ENCODE measurements at places on chromosomes 1 and 21.

- no peak for DNase-seq
Measured at GRCh38 chr1:237613984-237614383, 276.7 kb downstream of the ZP4 start.

GRCh38 chr1:62209931-62210595, 15.4 kb downstream of the L1TD1 start:
- no peak for DNase-seq

GRCh38 chr1:196515904-196516303, 92.3 kb downstream of the KCNT2 start:
- DNase-seq, result no peak

GRCh38 chr21:42868196-42868595, 11.1 kb downstream of the WDR4 start:
- DNase-seq, result no peak

- DNase-seq, result no peak
Measured at GRCh38 chr1:191457889-191458288, 700.4 kb upstream of the RGS18 start.

DNA sequence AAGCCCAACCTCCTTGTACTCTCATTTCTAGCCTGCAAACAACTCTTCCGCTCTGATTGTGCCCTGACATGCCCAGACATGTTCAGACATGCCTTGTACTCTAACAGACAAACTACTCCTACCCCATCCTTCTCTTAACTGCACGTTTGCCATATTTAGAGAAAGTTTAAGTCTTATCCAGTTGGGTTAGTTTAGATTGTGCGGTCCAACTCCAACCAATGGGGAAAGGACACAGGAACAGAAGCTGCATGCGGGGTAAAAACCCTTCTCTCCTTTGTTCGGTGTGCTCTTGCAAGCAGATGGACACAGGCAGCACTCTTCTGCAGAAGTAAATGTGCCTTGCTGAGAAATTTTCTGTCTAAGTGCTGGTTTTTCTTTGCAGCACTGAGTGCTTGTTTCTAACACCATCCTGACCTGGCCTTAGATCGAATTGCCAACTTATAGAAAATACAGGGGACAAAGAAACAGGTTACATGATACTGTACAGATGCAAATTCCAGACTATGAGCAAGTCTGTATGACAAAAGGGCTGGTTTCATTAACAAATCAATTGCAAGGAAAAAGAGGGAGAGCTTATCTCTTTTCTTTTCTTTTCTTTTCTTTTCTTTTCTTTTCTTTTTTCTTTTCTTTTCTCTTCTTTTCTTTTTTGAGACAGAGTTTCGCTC, 35.8 kb upstream of the IFNGR2 start:
- no peak for DNase-seq

DNA sequence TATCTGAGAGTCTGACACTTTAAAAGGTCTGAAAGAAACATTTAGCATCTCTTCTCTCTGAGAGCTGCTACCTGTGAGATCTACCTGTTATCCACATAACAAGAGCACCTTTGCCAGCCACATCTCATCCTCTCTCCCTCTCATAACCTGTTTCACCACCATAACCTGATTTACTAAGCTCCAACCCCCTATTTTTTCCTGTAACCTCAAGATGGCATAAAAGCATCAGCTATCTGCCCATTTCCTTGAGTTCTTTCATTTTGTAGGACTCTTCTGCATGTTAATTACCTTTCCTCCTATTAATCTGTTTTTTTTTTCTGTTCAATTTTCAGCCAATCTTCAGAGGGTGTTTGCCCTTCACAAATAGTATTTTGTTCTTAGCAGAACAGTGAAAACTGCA, 136.5 kb upstream of the KCNK1 start:
- no peak for DNase-seq

- DNase-seq, result no peak
Measured at GRCh38 chr1:81809808-81810207, 9.1 kb downstream of the ADGRL2 start.

GRCh38 chr1:35650416-35650815, 9.1 kb upstream of the PSMB2 start:
- DNase-seq, result no peak

- peak; percentile 37 for DNase-seq
Measured at GRCh38 chr1:46442317-46443161, 47.1 kb upstream of the DMBX1 start.

DNA sequence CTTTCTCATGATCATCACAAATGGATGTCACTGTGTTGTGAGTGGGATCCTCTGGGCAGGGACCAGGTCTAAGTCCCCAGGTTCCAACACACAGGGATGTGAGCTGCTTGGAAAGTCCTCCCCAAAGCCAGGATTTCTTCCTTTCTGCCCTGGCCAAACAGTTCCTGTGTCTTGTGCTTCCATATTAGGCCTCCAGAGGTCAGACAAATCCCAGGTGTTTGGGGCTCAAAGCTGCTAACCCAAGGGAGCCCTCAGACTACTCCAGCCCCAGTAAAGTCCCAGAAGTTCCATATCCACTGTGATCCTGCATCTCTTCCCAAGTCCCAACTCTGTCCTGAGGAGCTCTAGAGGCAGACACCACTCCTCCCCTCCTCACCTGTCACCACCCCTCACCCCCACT, 27.7 kb upstream of the MAGOH start:
- DNase-seq, result no peak

- no peak for DNase-seq
Measured at GRCh38 chr1:87449348-87449963, 120.8 kb downstream of the LMO4 start.

GRCh38 chr1:112981426-112981825, 25.4 kb upstream of the SLC16A1 start:
- no peak for DNase-seq

GRCh38 chr1:47647327-47647845, 209.5 kb downstream of the FOXD2 start:
- no peak for DNase-seq

DNA sequence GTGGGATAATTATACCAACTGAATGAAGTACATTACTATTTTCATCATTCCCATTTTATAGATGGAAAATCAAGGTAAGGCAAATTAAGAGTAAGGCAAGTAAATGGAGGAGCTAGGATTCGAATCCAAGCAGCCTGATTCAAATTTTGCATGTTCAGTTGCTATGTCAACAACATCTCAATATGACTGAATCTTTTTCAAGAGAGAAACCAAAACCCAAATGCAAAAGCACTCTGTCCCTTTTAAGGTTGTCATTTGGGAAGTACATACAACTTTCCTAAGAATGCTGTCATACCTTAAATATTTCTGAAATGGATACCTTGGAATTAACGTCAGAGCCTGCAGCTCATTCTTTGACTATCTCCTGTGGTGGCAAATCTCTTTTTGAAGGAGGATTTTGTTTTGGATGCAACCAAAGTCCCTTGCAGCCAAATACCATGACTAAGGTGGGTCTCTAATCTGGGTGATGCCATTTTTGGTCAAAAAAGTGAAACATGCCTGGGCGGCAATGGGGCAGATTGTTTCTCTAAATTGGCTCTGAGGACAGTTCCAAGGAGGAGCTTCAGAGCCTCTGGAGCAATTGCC, 25.4 kb downstream of the ADAMTS1 start:
- no peak for DNase-seq

- no peak for DNase-seq
Measured at GRCh38 chr21:42818328-42818749, 61.0 kb downstream of the WDR4 start.

DNA sequence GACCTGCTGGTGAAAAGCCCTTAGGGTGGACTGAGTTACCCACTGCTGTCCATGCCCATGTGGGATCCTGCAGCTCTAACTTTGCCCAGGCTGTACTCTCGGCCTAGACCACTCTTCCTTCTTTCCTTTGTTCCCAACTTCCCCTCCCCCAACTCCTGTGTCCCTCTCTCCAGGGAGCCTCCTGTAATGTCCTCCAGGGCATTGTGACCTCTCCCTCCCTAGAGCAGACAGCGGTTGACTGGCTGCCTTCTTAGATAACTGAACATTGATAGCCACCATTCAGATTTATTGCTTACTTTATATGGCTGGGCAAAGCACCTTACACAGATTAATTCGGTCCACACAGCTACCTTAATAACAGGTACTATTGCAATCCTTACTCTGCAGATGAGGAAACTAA, 5.0 kb downstream of the RUNX1 start:
- DNase-seq, result no peak

- DNase-seq, result no peak
Measured at GRCh38 chr1:227880342-227880924, 65.0 kb downstream of the PRSS38 start.

- DNase-seq, result no peak
Measured at GRCh38 chr1:48219803-48220202, 2.7 kb upstream of the SLC5A9 start.

DNA sequence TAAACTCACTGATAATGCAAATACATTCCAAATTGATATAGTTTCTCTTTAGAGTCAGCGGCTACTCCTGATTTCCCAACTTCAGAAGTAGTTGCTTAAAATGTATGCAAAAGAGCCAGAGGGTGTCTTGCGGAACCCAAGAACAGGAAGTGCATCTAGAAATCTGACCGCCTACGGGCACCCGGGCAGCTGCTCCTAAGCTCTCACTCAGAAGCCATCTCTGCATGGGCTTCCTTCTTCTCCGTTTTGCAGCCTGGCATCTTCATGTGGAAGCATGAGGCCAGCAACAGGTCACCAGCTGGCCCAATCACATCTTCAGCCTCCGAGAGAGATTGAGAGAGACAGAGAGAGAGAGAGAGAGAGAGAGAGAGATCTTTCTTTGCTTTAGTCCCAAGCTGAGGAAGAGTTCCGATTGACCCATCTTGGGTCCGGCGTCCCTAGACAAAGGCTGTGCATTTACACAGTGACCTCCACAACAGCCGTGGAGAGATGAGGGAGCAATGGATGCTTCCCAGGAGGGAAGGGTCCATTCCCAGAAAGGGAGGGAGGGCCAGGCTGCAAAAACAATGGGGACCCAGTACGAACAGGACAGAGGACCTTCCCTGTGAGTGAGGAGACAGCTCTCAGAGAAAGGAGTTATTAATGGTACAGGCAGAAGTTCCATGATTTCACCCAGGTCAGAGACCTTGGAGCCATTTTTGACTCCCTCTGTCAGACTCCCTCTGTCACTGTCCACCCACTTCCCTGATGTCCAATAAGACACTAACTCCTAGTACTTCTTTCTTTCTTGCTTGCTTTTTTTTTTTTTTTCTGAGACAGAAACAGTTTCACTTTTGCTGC, 28.2 kb upstream of the SLC30A1 start:
- no peak for DNase-seq

GRCh38 chr1:168285521-168285790, 4.8 kb downstream of the TBX19 start:
- peak; percentile 23 for DNase-seq

DNA sequence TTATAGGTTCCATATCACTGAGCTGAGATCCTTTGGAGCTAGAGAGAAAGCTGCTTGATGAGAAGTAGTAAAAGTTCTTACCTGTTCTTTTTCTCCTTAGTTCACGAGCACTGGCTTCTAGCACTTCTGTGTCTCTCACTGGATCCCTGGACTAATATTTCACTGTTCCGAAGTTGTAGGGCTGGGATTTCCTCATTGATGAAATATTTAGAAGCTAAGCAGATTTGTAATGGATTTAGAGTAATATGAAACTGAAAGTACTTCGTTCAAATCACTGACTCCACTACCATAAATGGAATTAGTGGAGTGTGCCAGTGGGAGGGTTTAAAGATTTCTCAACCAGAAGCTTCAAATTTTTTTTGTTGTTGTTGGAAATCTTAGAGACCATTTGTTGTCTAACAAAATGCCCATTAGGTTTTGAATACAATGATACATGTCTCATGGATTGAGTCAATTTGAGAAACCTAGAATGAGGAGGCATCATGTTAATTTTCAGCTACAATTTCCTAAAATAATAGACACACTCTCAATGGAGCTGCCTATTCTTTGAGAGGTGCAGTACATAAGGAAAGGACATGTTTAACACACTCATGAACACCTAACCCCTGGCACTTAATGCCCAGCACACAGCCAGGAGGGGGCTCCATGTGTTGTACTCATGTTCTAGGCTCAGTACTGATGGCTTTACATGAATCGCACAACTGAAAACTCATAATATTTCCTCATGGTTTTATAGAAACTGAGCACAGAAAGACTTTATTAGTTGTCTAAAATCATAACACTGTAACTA, at the start of gene GBP1:
Gene GBP1 (minus strand): TSS at position 130 of the 790 bp plus-strand sequence. CDS start 1,974 bp downstream, outside the sequence.
- peak; percentile 62 for DNase-seq

- DNase-seq, result no peak
Measured at GRCh38 chr1:8870103-8870502, 8.4 kb downstream of the ENO1 start.

DNA sequence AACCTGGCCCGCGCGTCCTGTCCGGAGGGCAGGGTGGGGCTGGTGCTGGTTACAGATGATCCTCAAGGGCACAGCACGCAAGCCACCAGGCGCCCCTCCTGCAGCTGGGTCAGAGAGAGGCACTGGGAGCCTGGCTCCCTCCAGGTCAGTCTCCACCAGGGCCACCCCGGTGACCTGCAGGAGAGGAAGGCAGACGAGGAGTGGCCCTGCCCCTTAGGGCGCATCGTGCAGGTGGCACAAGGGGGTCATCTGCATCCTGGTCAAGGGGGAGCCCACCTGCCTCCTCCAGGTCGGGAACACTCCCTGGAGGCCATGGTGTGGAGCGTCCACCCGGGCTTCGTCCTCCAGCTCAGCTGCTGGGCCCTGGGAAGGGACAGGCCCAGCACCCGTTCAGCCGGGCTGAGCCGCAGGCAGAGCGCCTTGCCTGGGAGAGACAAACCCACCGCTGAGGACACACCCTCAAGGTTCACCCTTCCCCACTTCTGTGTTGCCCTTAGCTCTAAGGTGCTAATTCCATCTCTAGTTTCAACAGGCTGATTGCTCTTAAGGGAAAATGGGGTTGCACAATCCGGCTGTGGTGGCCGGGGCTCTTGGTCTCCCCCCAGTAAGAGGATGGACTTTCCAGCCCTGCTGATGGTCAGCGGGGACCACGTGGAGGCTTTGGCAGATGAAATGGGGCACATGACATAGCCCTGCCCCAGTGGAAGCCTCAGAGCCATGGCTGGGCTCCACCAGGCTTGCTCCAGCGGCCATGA, 63.2 kb downstream of the SIK1 start:
- no peak for DNase-seq

DNA sequence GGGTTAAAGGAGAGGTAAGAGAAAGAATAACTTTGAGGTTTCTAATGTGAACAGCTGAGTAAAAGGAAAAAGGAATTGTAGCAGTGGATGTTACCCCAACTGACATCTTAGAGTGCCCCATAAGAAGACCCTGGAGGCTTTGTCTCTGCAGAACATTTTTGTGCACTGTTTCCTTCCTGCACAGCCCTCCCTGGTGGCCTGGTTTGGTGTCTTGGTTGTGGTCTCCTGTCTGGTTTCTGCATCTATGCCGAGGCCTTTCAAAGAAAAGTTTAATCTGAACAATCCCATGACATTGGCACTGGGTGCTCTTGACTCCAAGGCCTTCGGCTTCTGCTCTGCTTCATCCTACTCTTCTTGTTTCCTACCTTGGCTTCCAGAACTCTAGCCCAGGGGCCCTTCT, 57.8 kb downstream of the RHOU start:
- DNase-seq, result no peak

- DNase-seq, result no peak
Measured at GRCh38 chr1:86733340-86733739, 29.0 kb downstream of the SH3GLB1 start.
